HT-29 (cell line): ENCODE measurements at places on chromosomes 13 and 19.

GRCh38 chr19:35856546-35857149, at the start of gene KIRREL2:
Gene KIRREL2, plus strand, starts transcription at chr19:35856911. Its CDS starts 209 bp downstream, at chr19:35857120.
- no peak for DNase-seq

DNA sequence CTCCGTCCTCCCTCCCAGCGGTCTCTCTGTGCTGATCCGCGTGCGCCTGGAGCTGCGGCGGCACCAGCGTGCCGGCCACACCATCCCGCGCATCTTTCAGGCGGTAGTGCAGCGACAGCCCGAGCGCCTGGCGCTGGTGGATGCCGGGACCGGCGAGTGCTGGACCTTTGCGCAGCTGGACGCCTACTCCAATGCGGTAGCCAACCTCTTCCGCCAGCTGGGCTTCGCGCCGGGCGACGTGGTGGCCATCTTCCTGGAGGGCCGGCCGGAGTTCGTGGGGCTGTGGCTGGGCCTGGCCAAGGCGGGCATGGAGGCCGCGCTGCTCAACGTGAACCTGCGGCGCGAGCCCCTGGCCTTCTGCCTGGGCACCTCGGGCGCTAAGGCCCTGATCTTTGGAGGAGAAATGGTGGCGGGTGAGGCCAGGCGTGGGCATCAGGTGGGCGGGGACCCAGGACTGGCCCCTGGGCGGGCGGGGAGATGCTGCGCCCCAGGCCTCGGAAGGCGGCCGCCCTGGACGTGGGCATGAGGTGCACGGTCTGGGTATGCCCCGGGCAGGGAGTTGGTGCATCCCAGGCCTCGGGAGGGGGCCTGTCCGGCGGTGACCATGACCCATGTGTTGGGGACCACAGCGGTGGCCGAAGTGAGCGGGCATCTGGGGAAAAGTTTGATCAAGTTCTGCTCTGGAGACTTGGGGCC, 16.4 kb downstream of the SLC27A1 start:
- no peak for DNase-seq

GRCh38 chr19:50797429-50797780, 7.2 kb downstream of the ACP4 start:
- no peak for DNase-seq

GRCh38 chr19:54889566-54889965, 15.5 kb downstream of the FCAR start:
- no peak for DNase-seq

DNA sequence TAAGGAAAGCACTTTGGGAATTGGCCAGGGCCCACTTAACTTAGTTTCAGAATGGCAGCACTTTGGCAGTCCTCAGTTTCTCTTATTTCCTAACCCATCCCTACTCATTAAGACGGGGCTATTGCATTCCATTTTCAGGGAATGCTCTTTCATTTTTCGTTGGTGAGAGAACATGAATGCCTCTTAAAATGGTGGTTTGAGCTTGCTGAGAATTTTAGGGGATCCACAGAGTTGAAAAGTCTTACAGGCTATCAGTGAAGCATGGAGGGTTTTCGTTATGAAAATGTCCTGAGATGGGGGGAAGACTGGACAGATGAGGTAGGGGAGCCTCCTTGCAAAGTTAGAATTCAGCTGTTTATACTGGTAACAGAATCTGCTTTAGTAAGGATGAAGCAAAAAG, 71.4 kb downstream of the LRCH1 start:
- no peak for DNase-seq

GRCh38 chr19:16062789-16063188, 13.5 kb upstream of the TPM4 start:
- peak; percentile 56 for DNase-seq

- DNase-seq = no peak
These were observed 29.5 kb downstream of the PLA2G4C start for GRCh38 chr19:48081106-48081505.

DNA sequence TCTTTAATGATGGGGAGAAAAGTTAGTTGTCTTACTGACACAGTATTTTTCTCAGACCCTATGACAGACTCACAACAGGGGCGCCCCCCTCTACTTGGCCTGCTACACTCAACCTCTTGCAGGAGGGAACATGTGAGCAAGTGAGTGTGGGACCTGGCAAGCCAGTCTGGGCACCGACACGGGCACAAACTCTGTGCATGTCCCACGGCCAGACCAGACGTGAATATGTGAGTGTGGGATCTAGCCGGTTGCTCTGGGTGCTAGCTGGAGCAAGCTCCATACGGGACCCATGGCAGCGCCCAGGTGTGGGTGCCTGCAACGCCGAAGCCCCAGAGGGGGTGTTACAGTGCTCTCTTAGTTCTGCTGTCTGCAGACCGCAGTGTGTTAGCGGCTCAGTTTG, 1437.3 kb upstream of the MIR17HG start:
- no peak for DNase-seq

- no peak for DNase-seq
These were observed 43.1 kb downstream of the ZNF726 start for GRCh38 chr19:23957660-23958281.

DNA sequence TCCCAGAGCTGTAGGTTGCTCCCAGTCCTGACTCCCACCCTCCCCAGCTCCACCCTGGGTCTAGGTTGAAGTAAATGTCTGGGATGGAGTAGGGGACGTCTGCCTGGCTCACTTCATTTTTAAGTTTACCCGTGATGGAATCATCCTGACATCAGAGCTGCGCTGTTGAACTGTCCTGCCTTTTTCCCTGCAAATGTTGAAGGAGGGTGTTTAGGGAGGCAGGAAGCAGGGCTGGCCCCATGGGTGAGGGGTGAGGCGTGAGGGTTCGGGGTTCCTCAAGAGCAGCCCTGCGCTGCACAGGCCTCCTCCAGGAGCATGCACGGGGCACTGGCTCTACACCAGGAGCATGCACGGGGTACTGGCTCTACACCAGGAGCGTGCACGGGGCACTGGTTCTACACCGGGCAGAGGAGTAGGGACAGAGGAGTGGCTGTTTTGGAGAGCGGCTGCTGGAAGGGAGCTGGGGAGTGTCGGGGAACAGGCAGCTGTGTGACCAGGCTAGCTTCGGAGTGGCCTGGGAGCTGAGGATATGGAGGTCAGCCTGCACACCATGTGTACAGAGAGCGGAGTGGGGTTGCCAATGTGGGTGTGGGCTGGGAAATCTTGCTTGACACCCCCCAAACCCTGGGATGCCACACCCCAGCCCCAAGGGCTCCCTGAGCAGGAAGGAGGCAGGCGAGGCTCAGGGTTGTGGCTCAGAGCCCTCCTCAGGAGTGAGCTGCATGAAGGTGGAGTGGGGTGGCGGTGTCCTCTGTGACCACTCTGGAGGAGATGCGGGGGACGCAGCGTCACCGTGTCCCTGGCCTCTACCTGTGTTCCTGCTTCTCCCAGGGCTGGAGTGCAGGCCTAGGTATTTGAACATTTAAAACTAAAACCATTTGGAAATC, 63.3 kb downstream of the GPR12 start:
- no peak for DNase-seq

GRCh38 chr13:24651718-24652345, 28.4 kb upstream of the ATP12A start:
- peak; percentile 96 for DNase-seq

- DNase-seq = no peak
These were observed 14.8 kb downstream of the BRD4 start for GRCh38 chr19:15317392-15318071.

- no peak for DNase-seq
These were observed 180.6 kb upstream of the MIR17HG start for GRCh38 chr13:91166714-91167511.

GRCh38 chr13:113782472-113782871, 23.4 kb downstream of the TMEM255B start:
- no peak for DNase-seq

GRCh38 chr19:21604951-21605476, 99.6 kb downstream of the ZNF429 start:
- DNase-seq = no peak

- DNase-seq = peak; percentile 38
These were observed 195.5 kb downstream of the KATNAL1 start for GRCh38 chr13:30111810-30112209.

DNA sequence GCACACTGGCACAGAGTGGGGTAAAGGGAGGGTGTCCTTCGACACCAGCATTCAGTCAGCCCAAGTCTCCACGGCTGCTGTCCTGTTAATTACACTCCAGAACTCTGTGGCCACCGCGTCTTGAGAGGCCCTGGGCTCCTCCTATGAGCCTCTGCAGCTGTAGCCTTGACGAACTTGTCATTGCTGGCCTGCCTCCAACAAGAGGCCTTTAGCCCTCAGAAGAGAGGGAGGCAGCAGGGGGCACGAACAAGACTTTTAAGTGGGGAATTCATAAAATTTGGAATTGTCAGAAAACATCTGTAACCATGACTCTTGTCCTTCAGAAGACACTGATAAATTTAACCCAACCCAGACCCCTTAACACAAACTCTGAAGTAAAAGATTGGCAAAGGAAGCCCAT, 241.9 kb downstream of the UQCRFS1 start:
- DNase-seq = no peak

DNA sequence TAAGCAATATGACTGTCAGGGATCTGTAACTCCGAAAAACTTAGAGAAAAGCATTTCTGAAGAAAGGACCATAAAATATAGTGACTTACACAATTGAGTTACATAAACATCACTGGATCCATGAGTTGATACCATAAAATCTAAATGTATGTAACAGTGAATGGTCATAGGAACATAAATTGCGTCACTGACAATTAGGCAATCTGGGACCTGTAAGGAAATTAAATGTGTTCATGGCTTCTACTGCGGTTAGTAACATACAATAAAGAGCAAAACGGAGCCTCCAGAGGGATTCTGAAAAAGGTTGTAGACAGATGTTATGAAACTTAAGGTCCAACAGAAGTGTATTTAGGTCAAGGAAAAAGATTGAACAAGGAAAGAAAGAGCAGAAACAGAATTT, 27.1 kb downstream of the POU4F1 start:
- no peak for DNase-seq

DNA sequence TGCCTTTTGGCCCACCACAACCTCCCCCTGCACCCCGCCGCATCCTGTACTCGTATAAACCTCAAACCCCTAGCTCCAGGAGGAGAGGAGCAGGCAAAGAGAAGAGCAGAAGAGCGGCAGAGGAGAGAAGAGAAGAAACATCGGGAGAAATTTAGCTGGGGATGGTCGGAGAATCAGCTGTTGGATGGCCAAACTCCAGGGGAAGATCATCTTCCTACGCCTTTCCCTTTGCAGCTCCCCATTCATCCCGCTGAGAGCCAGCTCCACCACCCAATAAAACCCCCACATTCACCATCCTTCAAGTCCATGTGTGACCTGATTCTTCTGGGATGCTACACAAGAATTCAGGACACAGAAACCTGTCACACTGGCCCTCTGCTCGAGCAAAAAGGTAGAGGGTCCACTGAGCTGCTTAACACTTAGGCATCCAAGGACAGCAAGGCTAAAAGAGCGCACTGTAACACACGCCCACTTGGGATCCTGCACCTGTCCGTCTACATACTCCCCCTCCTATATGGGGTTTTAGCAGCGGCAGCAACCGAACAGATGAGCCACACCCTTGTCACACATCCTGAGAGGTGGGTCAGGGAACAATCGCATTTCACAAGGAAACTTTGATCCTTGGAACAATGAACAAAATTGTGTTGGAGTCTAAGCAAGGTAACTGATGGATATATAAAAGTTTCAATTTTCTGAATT, 51.6 kb upstream of the MIR17HG start:
- no peak for DNase-seq

DNA sequence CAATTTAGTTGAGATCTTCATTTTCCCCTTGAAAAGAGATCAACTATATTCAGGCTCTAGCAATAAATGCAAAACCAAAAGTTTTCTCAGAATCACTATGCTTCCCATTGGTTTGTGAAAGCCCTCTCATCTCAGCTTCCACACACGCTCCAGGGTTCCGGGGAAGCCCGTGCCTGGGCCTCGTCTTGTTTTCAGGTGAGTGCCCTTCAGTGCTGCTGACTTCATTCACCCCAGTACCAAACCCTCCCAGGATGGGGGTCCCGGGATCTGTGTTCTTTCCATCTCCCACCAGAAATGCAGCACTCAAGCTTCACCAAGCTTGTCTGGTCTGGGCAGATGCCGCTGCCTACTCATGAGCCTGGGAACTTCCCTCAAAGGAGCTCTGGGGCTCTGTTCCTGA, 97.7 kb downstream of the TEX29 start:
- no peak for DNase-seq

- no peak for DNase-seq
These were observed 857.8 kb downstream of the DIAPH3 start for GRCh38 chr13:59305896-59306295.
